Stimulated activated CD8-positive, alpha-beta memory T cell treated with anti-CD3 and anti-CD28 coated beads, Interleukin-7, amount 100 ng/mL, for 4 hours (primary cell): ENCODE measurements at places on chromosomes 13 and 19.

GRCh38 chr19:43936188-43936587, 1.1 kb upstream of the ZNF45 start:
- no peak for DNase-seq

GRCh38 chr19:19276851-19277250, 3.8 kb upstream of the TM6SF2 start:
- DNase-seq: no peak

- DNase-seq: no peak
Measured at GRCh38 chr19:995051-995827, 5.0 kb upstream of the GRIN3B start.

DNA sequence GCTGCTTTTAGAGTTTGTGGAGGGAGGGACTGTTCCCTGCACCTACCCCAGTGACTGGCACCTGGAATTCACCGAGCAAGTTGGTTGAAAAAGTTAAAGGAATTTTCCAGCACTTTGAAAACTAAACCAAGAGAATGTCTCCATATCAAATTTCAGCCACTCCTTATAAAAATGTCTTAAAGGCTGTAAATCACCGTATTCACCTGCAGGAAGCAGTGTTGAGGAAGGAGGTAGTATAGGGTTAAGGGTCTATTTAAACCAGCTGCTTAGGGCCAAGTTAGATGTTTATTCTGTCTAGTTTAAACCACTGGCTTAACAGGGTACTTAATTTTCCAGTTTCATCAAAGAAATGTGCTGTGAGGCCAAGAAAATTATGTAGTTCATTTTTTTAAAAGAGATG, 3.8 kb upstream of the RAB20 start:
- DNase-seq: no peak

- DNase-seq: no peak
Measured at GRCh38 chr19:40472516-40472915, 5.7 kb downstream of the SPTBN4 start.

DNA sequence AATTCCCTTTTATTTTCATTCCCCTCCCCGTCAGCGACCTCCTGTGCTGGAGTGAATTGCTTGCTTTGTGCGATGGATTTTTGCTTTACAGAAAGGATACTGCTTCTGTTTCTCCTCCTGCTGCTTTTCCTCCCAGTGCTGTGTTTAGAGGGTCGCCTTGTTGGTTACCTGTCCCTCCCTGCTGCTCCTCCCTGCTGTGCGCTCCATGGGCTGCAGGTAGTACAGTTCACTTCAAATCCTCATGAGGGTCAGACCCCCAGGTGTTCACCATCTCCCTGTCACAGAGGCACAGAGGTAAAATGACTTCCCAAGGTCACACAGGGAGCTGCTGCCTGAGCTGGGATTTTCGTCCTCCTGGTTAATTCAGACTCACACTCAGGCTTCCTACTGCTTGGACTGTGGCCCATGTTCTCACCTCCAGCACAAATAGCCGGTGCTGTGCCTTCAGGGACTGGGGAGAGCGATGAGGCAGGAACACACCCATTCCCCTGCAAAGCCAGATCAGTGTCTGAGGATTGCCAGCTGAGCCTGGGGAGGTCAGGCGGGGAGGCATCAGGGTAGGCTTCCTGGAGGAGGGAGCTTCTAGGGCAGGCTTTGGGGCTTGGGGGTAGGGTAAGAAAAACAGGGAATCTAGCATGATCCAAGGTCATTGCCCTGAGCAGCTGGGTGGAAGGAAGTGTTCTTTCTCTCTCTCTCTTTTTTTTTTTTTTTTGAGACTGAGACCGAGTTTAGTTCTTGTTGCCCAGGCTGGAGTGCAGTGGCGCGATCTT, 14.4 kb downstream of the BICRA start:
- no peak for DNase-seq

- DNase-seq: no peak
Measured at GRCh38 chr19:49492573-49493405, 3.4 kb upstream of the RPS11 start.
